Spinal cord (tissue), 10 donors: ENCODE measurements at places on chromosomes 6 and 20. TPM values are rescaled to one million over a fixed set of nuclear protein-coding genes. Genes with fewer than 3 reads are reported as not detected.

Gene MRAP2
- polyA plus RNA-seq = 7.8 TPM

Gene AGPAT1
- 158 TPM for polyA plus RNA-seq

Gene CDKN1A
- polyA plus RNA-seq = 9.9 TPM

GRCh38 chr6:40054186-40054585 is 119.9 kb upstream of the MOCS1 start:
- no peak for DNase-seq

- DNase-seq = no peak
Measured at GRCh38 chr6:105875974-105876640, 210.0 kb upstream of the PRDM1 start.

DNA sequence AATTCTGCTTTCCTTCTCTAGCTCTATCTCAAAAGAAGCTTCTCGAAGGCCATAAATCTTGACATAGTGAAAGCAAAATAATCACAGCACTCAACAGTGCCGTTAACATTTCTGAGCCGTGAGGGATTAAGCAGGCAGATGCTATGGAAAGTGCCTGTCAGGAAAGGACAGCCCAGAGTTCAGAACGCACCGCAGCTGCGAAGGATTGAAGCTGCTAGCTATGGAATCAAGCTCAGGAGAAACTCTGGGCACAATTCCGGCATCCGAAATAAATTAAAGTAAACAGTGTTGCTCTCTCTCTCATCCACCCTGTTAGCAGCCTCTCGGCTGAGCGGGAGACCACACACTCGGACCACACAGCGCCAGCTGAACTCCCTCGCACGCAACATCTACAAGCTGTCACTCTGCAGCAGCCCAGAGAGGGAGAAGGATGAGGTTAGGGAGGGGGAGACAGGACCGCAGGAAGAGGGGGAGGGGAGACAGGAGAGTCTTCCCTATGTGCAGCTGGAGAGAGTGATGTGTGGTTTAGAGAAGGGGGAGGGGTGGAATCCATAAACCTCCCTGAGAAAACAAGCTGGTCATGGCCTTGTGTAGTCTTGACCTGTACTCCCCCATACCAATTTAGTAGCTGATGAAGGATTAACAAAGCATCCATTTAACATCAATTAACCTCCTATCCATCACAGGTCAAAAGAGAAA is 9.0 kb downstream of the EXOC2 start:
- peak; percentile 19 for DNase-seq

DNA sequence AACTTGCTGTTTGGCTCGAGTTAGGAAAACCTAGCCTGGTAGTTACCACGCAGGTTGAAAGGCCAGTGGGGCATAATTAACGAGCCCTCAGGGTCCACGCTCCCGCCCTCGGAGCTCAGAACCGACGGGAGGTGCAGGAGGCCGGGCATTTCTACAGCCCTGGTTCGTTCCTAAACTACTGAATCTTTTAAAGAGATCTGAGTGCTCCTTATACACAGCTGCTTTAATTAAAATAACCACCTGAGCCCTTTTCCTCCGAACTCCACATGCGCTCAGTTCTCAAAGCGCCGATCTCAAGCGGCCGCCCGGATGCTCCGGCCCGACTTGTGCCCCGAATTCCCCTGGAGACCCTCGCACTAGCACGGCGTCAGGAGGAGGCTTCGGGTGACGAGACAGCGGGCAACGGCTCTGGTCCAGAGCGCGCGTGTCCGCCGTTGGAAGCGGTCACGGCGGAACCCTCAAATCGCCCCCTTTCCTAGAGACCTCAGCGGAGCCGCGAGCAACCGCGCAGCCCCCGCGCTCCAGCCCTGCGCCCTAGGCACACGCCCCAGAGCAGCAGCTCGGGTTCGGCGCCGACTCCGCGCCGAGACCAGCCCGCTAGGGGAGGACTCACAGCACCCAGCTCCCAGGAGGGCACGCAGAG is 397 bp downstream of the WDR27 start:
- no peak for DNase-seq

GRCh38 chr6:70363741-70364493 is 49.4 kb upstream of the FAM135A start:
- DNase-seq = no peak

DNA sequence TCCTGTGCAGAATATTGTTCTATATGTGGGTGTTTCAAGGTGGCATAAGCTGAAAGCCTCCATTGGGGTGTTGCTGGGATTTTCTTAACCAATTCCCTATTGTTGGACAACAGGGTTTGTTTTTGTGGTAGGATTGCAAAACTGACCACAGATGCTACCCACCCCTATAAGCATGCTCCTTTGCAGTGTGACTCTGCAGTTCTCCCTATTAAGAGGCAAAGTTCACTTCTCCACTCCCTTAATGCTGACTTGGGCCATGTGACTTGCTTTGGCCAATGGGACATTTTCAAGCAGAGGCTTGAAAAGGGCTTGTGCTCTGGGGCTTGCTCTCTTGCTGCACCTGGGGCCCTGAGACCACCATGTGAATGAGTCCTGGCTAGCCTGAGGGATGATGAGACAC is 8.5 kb upstream of the ANGPT4 start:
- DNase-seq = no peak
